ENCODE measurements at places on chromosomes 1 and 21.

DNA sequence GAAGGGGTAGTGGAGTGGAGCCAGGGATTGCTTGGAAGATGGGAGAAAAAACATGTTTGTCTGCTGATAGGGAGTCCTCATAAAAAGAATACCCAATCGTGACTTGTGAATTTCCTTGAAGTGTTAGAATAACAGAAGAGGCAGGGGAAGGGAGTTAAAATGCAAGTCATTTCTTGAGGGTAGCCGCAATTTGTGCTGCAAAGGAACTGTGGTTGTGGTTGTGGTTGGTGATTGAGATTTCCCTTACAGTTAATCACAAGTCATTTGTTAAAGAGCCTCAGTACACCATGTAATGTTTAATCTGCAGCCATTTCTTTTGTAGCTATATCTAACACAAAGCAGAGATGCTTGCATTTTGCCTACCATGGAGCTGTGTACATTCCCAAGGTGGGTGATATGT lies 38.5 kb upstream of the EGLN1 start:
- no peak for DNase-seq

GRCh38 chr1:20602851-20603450 lies 14.1 kb downstream of the CDA start:
- no peak for DNase-seq

GRCh38 chr1:26838474-26839338 lies 12.2 kb downstream of the ZDHHC18 start:
- DNase-seq, result no peak

- DNase-seq, result peak; percentile 40
Measured at GRCh38 chr1:233281711-233282581, 13.6 kb downstream of the PCNX2 start.

GRCh38 chr1:106249810-106250209 lies 806.7 kb upstream of the PRMT6 start:
- no peak for DNase-seq

DNA sequence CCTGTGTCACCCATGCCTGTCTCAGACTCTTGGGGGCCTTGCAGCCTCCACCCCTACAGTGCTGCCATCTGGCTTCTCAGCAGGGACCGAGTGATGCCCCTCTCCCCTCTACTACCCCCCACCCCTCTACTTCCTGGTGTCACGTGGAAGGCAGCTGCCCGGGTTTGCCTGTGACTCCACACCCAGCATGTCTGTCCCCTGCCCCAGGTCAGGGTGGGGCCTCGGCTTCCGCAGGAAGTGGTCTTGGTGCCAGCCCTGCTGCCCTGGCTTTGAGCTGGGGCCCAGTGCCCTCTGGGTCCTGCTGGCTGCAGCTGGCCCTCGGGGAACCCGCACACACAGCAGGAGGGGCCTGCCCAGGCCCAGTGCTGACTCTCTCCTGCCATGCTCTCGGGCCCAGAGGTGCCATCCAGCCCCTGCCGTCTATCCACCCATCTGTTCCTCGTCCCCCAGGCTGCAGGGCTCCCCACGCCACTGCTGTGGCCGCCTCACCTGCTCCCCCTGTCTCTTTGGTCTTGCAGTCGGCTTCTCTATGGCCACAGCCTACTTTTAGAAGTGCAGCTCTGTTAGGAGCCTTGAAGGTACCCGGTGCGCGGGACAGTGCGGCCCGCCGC lies 24.0 kb downstream of the PLCH2 start:
- no peak for DNase-seq

GRCh38 chr1:55800503-55800902 lies 585.3 kb upstream of the USP24 start:
- no peak for DNase-seq

DNA sequence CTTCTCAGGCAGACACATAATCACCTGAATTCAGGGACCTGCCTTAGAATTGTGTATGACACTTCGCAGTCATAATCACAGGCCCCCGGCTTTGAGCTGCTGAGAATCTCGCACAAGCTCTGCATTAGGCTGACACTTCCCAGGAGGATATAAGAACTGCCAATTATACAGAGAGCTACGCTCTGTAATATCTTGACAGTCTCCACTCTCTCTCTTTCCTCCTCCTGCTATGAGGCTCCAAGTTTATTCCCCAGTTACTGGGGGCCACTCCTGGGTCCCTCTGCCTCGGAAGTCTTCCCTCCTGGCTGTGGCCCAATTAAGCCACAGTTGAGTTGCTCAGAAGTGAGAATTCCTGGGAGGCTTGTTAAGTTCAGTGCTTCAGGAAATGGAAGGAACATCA lies 42.7 kb downstream of the EBNA1BP2 start:
- DNase-seq, result no peak

- no peak for DNase-seq
Measured at GRCh38 chr1:186497651-186498050, 36.7 kb upstream of the PDC start.

DNA sequence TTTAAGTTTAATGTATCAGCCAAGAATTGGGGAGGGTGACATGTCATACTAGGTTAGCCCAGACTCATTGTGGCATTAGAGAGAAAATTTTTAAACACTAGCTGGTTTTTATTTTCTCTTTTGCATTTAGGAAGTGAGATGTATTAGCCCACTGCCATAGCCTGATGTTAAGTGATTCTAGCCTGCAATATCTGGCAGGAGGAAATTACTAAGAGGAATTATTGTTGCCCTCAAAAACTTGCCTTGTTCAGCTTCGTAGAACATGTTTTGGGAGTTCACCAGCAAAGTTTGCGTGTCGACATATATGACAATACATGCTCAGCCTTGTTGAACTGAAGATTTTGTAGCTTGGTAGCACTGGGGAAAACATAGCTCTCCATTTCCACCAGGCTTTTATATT lies 12.5 kb downstream of the ADAM30 start:
- no peak for DNase-seq

GRCh38 chr1:50111503-50111902 lies 2.8 kb downstream of the ELAVL4 start:
- no peak for DNase-seq

GRCh38 chr1:204443260-204443619 lies 31.6 kb upstream of the PPP1R15B start:
- no peak for DNase-seq

GRCh38 chr1:45974541-45975269 lies 157.7 kb downstream of the PIK3R3 start:
- no peak for DNase-seq

GRCh38 chr1:169426174-169426705 lies 1.0 kb downstream of the CCDC181 start:
- DNase-seq, result no peak

- no peak for DNase-seq
Measured at GRCh38 chr1:115311474-115311989, 26.5 kb downstream of the NGF start.

- DNase-seq, result peak; percentile 59
Measured at GRCh38 chr1:154760469-154760933, 109.6 kb downstream of the KCNN3 start.

DNA sequence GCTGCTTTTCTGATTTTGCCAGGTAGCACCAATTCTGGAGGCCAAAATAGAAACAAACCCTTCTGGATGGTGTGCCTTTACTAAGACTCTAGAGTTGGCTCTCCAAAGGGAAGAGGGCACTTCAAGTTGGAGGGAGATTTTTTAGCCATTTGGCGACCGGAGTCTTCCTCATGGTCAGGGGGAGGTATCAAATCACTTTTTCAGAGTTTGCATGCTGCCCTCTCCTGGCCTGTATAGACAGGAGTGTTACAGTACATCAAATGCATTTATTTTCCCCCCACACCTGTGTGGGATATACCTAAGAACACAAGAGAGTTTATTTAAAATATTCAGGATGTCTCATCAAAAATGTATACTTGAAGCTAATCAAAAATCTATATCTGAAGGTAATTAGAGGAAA lies 3.2 kb downstream of the GREM2 start:
- no peak for DNase-seq

DNA sequence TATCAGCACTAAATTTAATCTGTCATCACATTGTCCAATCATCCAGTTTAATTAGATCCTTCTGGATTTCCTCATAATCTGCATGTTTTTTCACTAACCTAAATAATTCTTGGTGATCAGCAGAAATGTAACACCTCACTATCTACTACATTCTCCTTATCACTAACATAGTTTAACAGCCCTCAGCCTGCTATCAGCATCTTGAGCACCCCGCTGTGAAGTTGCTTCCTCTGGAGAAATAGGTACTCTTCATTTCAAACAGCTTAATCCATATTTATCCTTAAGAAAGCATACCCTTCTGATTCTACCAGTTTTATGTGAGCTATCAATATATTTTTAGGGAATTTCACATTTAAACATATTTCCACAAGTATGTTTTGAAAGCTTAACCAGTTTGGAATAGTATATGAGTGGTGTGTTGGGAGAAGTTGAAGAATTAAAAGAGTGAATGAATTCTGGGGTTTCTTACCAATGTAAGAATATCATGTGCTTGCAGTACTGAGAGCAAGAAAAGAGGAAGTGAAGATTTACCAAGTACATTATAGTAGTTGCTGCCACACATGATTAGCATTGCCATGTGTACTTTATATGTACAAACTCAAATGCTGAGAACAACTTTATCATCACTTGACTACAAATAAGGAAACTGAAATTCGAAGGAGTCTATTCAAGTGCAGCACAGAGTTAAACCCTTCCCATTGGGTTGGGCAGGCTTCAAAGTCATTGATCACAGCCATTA lies 771.1 kb upstream of the ADGRL4 start:
- DNase-seq, result no peak

DNA sequence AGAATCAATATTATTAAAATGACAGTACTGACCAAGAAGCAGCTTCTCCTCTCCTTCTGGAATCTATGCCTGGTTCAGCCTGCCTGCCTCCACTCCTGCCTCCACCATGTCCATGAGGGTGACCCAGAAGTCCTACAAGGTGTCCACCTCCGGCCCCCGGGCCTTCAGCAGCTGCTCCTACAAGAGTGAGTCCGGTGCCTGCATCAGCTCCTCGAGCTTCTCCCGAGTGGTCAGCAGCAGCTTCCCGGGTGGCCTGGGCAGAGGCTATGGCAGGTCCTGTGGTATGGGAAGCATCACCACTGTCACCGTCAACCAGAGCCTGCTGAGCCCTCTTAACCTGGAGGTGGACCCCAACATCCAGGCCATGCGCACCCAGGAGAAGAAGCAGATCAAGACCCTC lies 822.4 kb upstream of the NEGR1 start:
- DNase-seq, result no peak

DNA sequence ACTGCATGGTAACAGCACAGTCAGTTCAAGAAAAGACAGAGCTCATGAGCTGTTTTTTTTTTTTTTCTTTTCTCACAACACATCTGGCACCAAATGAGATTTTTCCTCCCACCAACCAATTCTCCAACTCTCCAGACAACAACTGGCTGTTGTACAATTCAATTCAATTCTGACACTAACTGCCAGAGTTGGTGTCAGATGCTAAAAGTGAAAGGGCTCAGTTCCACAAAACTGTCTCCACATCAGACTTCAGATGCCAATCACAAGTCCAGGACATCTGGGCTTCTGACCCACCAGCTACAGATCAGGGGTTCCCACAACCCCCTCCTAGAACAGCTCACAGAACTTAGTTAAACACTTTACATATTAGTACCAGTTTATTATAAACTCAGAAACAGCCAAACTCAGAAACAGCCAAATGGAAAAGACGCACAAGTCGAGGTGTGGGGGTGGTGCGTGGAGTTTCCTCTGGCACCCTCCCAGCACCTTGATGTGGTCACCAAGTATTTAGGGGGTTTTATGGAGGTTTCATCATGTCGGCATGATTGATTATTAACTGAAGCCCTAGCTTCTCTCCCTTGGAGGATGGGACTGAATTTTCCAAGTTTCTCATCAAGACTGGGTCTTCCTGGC lies 39.2 kb upstream of the LRRC8D start:
- DNase-seq, result no peak

DNA sequence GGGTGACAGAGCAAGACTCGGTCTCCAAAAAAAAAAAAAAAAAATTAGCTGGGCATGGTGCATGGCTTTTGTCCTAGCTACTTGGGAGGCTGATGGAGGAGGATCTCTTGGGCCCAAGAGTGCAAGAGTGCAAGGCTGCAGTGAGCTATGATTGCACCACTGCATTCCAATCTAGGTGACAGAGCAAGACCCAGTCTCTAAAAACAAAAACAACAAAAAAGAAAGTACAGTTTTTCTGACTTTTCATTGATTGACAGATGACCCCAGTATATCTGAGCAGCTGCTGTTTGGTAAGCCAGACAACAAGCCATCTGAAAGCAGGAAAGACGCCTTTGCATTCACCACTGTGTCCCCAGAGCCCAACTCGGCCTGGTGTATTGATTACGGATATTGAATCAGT lies 10.9 kb upstream of the DPT start:
- no peak for DNase-seq

- no peak for DNase-seq
Measured at GRCh38 chr1:1620433-1621139, 5.3 kb downstream of the MIB2 start.

- no peak for DNase-seq
Measured at GRCh38 chr1:241271427-241271826, 85.6 kb downstream of the RGS7 start.

DNA sequence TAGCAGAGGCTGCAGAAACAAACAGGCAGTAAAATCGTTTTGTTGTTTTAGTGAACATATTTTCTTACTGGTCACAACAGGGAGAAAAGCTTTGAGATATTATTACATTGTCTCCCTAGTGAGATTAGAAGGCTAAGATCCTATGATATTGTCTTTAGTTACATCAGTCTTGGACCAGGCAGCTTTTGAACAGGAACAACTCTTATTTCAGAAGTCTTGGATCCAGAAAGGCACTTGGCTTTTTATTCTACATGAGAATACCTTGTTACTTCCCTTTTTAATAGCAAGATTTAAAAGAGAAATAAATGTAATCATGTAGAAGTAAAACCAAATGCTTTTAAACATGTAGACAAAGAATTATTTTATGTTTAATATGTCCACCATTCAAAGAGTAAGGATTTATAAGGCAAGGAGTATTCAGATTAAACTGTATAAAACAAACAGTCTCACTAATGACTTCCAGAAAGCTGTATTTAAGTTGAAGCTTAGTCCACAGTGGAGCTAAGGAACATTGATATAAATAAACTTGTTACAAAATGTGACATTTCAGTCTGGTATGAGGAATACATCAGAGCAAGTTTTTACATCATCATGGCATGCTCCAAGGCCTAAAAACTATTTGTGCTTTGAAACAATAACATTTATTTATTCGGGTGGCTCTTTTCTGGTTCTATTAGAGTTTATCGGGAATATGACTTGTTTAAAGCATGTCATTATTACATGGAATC lies 72.2 kb downstream of the PHTF1 start:
- no peak for DNase-seq

- DNase-seq, result no peak
Measured at GRCh38 chr1:232238009-232238408, 391.9 kb downstream of the SIPA1L2 start.

- no peak for DNase-seq
Measured at GRCh38 chr21:42708107-42708506, 54.7 kb downstream of the PDE9A start.

- DNase-seq, result no peak
Measured at GRCh38 chr1:13600762-13601453, 17.3 kb downstream of the PDPN start.

DNA sequence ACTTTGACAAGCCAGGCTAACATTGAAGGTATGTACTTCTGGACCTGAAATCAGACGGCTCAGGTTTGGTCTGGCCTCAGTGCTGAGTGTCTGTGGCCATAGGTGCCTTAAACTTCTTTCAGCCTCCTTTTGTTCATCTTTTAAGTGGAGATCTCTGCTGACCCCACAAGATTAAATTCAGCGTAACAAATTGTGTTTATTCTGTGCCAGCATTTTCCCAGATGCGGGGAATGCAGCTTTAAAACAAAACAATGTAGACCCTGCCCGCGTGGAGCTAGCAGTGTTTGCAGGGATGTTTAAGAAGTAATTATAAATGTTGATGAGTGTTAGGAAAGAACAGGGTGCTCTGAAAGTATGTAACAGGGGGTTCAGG lies 923 bp downstream of the CAP1 start:
- no peak for DNase-seq
